Esophagus muscularis mucosa (tissue), 4 donors: ENCODE measurements at places on chromosomes 3 and 15.

- DNase-seq = no peak
Observed at GRCh38 chr15:73391128-73391872, 22.5 kb upstream of the HCN4 start.

- DNase-seq = no peak
Observed at GRCh38 chr3:168063122-168063521, 32.6 kb downstream of the GOLIM4 start.

GRCh38 chr3:23913873-23914743, 2.7 kb downstream of the NKIRAS1 start:
- no peak for DNase-seq

DNA sequence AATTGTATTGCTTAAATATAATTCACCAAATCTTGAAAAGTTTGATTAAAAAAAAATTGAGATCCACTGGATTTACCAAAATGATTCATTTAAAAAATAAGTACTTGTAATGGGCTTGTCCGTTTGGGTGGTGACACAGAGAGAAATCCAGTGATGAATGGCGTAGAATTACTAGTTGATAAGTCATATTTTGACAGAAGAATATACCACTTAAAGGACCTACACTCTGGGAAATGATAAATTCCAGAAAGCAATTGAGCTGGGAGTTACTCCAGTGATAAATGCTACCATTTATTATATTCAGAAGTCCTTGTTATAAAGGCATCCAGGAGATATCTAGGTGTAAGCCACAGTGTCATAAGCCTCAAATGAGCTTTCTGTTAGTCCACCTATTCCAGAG, 141.8 kb upstream of the CFAP20DC start:
- no peak for DNase-seq

- no peak for DNase-seq
Observed at GRCh38 chr3:138062626-138063025, 52.7 kb downstream of the CLDN18 start.

DNA sequence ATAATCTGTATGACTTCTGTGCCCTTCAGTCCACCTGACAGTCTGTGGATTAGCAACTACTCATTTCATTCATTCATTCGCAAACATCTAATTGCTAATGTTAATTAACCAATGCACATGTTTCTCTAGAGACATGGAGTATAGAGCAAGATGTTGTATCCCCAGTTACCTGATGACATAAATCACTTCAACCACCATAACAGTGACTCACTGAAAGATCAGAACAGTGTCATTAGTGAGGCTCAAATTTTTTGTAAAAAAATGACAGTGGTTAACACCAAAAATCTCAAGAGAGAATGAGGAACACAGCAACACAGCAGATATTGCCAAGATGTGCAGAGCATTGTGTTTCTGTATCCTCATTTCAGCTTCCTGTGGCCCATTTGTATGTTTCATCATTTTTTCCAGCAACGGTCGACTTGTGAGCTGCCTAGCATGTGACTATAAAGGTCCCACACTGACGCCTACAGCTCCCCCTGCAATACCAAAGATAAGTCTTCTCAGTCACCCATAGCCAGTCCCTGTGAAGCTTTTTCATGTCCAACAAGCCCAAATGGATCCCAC, 3.7 kb upstream of the PLD1 start:
- DNase-seq = no peak

DNA sequence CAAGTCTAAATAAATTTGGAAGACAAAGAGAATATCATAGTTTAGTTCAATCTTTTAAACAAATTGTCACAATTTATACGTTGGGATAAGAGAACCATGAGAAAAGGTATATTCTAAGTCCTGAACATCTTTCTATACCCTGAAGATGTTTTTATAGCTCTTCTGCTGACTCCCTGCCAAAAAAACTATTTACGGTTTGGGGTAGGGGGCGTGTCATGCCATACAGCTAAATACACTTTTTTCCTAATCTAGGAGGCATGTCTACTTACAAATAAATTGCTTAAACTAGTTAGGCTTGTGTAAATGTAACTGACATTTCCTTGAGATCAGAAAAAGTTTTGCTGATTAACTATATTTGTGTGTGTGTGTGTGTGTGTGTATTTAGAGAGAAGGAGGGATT, 163.3 kb downstream of the PGPEP1L start:
- no peak for DNase-seq

DNA sequence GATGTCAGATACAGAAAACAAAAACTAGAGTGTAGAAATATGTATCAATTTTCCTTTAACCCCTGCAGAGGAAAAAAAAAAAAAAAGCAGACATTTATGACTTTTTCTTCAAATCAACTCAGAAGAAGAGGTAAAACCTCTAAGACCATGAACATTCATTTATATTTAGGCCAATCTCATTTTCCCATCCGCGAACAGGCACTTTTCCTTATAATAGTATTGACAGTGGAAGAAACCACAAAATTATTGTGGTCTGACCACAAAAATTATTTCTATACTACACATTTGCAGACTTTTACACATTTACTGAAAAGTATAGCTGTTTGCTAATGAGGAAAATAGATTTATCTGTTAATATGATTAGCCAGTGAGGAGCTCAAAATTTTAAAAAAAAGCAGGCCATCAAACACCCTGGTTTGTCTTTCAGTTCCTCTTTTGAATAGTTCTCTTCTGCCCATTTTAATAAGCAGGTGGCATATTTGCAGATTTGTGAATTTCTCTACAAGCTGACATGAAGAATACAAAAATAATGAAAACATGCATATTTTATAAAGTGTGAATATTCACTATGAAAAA, 5.7 kb downstream of the OSBPL11 start:
- no peak for DNase-seq

DNA sequence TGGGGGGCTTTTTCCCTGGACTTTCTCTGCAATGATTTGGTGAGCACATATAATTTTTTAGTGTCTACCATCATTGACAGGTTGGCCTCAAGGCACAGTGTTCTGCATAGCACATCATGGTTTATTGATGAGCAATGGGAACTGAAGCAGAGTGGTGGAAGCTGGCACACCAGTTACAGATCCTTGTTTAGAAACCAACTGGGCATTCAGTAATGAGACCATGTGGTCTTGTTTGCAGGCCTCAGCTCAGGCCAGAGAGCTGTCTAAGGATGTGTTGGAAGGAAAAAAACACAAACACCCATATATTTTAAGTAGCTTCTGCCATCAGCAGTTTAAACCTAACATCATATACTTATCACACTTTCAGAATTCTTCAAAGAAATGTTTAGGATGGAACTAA, 610.6 kb downstream of the ROBO1 start:
- DNase-seq = no peak

DNA sequence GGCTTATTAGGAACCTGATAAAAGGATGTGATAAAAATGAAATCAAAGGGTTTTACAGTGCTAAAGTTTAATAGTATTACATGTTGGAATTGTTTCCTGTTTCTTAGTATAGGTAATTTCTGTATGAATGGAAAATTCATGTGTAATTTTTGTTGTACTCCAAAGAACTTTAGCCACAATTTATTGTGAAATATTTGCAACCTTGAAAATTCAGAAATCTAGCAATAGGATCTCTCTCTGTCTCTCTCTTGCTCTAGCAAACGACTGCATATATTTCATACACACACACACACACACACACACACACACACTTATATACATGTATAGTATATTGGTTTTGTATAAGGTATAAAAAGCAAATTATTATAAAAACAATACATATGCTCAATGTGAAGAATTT, 59.6 kb downstream of the PIAS1 start:
- DNase-seq = no peak

- DNase-seq = no peak
Observed at GRCh38 chr3:134839990-134840389, 44.9 kb downstream of the EPHB1 start.

DNA sequence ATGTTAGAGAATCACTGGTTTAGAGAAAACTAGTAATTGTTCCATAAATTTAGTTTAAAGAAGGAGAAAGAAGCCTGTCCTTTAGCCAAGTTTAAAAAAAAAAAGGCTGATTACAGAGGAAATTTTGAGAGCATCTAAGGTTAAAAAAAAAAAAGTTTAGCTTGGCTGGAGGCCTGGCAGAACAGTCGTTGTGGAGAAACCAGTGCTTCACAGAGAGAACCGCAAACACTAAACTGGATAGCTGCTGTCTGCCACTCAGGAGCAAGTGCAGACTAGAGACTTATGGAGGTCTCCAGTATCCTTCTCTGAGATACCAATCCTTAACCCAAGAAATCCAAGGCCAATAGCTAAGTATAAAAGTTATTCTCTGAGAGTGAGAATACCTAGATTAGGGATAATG, 84.8 kb upstream of the ANKRD28 start:
- no peak for DNase-seq

DNA sequence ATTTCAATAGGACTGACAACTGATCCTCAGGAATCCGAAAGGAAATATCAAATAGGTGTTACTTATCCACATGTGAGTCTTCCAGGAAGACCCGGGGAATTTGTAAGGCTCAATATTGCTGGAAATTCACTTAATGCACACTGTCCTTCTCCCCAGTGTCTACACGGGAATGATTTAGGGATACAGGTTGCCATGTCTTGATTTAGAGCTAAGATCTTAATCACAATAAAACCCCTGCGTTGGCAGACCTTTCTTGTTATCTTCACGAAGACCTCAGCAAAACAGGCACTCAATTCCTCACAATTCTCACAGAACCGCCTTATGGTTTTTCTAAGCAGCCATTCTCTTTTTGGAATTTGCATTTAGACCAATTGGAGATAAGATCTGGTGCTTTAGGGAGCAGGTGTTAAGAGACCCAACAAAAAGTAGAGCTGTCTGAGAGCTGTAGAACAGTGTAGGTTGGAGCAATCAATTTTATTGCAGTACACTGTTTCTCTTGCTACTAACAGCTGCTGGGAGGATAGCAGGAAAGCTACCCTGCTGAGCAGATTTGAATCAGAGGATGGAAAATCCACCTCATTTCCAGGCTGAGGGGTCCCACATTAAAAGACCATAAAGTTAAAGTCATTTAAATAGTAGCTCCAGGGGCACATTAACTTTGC, 925.7 kb downstream of the EPHA3 start:
- no peak for DNase-seq

DNA sequence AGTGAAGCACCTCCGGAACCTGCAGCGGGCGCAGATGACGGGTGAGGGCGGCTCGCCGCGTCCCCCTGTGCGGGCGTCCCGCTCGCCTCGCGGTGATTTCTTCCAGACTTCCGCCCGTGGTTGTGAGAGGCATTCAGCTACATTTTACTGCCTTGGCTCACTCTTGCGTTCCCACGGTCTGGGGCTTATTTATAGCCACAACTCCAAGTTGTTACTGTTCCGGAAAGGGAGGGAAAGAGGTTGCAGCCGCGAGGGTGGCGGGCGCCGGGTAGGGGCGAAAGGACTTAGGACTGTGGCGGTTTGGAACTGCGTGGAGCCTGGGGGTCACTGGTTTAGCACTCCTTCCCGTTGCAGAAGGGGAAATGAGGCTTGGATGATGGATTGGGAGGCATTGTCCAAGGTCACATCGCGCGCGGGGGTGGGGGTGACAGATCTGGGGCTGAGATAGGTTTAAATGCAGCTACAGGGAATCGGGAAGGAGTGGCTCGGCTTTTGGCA, 1.1 kb downstream of the HES1 start:
- DNase-seq = no peak

DNA sequence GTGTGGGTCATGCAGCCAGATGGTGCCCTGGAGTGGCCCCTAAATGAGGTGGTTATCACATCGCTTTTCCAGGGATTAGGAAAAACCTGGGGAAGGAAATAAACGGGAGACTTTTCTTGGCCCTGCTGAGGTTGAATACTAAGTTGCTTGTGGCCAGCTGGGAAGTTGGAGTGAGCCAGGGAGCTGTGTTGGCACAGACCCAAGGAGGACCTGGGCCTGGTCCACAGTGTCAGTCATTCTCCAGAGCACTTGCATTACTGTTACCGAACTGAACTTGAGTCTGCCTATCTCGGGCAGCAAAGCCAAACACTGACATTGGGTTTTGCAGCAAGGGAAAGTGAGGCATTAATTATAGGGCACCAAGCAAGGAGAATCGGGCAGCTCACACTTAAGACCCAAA, 339.0 kb downstream of the GABRB3 start:
- no peak for DNase-seq

- no peak for DNase-seq
Observed at GRCh38 chr3:28936154-28936553, 344.7 kb upstream of the RBMS3 start.

GRCh38 chr3:133926736-133927539, 31.3 kb upstream of the RAB6B start:
- peak; percentile 89 for DNase-seq
